ENCODE measurements at places on chromosomes 1 and 21.

DNA sequence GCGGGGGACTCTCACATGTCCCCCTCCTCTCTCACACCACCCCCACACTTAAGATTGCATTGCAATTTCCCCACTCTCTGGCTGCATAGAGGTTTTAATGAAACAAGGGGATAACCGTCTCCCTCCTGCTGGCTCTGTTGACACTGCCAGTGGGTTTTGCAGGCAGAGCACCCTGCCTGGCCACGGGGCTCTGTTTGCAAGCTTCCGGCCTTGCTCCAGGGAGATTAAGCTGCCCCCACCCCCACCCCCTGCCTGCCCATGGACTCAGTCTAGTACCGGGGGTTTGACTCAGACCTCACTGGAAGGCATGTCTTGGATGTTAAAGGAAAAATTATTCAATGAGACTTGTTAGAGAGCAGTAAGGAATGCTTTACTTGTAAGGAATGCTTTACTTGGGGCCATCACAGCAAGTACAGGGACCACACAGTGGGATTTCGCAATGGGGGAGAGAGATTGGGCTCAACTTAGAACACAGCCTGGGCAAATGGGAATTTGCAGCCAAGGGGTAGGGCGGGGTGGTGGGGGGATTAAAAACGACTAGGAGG is 101.0 kb downstream of the AJAP1 start:
- no peak for DNase-seq

DNA sequence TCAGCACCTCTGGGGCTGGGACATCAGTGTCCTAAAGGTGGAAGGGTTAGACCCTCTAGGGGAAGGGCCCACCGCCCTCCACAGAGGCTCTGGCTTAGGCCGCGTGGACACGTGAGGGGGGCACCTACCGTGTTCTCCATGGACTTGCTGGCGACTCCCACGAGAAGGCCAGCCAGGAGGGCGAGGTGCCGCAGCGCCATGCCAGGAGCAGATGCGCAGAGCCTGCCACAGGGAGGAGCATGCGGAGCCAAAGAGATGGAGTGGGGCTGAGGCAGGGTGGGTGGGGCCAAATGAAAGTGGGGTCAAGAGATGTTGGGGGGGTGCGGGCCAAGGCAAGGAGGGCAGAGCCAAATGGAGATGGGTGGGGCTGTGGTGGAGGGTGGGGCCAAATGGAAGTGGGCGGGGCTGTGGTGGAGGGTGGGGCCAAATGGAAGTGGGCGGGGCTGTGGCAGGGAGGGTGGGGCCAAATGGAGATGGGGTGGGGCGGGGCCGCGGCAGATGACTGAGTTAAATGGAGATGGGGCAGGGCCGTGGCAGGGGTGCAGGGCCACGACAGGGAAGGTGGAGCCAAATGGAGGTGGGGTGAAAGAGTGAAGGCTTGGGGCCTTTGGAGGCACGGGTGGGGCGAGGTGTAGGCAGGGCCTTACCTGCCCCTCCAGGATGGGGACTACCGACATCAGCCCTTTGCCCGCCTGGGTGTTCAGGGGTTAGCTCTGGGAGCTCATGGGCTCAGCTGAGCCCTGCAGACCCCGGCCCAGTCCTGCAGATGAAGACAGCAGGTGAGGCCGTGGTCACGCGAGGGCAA is 17.4 kb upstream of the RNF223 start:
- DNase-seq, result no peak

GRCh38 chr1:217067642-217068041 is 344.4 kb upstream of the ESRRG start:
- DNase-seq, result no peak

- DNase-seq, result peak; percentile 36
Observed at GRCh38 chr1:201085902-201086735, 26.1 kb downstream of the CACNA1S start.

DNA sequence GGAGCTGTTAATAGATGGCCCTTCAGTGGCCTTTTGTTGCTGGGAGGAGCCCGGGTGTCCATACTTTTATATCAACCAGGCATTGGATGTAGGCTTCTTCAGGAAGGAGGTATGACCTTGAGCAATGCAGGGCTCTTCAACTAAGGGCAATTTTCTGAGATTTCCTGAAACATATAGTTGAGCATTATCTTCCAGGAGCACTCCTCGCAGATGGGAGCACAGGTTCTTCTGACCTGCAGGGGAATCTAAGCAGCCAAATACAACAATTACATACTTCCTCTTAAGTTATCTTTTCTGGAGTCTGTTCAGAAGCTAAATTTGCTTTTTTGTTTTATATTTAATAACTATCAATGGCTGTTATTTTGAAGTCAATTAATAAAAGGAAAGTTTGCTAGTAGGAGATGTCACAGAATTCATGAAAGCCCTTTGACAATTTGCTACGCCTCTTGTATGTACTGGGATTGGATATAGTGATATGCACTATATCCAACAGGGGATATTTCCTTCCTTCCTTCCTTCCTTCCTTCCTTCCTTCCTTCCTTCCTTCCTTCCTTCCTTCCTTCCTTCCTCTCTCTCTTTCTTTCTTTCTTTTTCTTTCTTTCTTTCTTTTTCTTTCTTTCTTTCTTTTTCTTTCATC is 422.6 kb upstream of the NEGR1 start:
- DNase-seq, result no peak

DNA sequence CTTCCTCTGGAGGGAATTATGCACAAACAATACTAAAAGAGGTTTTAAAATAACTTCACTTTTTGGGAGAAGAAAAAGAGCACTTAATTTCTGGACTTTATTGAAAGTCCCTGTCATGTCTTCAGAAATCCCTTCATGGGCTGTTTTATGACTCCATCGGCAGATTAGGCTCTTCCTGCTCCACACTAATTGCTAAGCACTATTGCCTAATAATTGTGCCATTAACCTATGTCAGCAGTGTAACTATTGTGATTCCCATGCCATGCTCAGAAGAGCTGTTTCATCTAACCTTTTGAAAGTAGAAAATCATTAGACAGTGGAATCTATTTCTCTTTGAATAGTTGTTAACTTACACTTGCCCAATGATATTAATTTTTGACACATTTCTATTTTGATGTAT is 489.3 kb upstream of the RUNX1 start:
- DNase-seq, result no peak

DNA sequence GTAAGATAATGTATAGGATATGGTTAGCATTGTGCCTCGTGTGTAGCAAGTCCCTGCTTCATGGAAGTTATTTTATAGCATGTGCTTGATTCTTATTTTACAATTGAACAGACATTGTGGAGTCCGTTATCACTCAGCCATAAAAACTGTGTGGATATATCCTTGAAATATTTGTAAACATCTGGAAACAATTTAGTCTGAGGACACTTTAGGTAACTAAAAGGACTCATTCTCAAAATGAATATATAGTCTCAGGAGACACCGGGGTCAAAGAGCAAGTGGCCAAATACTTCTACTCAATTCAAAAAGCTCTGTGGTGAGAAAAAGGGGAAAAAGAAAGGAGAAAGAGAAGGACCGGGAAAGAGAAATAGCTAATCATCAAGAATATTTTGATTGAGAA is 23.7 kb downstream of the PRRX1 start:
- DNase-seq, result no peak
